ENCODE measurements at places on chromosomes 11 and 22.

DNA sequence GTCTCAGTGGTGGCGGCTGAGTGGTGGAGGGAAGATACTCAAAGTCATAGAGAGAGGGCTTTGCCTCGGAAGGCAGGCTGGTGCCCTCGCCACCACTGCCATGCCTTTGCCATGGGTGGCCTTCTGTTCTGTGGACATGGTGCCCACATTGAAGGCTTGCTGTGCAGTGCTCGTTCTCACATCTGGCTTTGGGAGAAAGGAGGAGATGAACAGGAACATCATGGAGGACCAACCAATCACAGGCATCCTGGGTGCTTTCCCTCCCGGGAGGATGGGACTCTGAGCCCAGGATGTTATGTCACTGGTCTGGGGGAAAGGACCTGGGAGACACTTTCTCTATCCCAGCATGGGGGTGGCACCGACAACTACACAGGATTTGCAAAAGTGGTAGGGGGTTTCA lies 82.3 kb upstream of the NARS2 start:
- no peak for DNase-seq

- no peak for DNase-seq
Observed at GRCh38 chr11:83895516-83895915, 609.3 kb upstream of the CCDC90B start.

DNA sequence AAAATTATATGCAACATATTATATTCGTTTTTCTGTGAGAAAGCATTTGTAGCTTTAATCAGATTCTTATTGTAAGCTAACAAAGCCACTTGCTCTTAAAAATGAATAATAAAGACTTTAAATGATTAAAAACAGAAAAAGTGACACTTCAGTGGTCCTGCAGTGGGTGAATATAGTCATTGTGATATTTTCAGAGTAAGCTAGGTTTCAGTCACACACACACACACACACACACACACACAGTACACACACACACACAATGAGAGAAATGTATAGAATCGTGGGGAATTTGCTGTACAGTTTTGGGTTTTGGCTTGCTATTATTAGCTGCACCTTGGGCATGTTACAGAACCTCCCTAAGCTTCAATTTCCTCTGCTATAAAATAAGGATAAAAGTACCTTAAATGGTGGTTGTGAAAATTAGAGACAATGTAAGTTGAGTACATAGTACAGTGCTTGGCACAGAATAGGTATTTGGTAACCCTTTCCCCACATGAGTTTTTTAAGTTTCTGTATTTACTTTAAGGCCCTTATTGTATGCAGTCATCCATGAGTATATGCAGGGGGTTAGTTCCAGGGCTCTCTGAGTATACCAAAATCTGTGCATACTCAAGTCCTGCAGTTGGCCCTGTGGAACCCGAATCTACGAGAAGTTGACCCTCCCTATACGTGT lies 39.8 kb downstream of the CSTPP1 start:
- no peak for DNase-seq

DNA sequence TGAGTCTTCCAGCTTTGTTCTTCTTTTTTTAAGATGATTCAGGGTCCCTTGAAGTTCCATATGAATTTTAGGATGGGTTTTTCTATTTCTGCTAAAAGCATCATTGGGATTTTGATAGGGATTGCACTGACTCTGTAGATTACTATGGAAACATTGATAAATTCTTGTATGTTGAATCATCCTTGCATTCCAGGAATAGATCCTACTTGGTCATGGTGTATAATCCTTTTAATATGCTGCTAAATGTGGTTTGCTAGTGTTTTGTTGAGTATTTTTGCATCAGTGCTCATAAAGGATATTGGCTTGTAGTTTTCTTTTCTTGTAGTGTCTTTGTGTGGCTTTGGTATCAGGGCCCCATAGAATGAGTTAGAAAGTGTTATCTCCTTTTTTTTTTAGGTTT lies 34.9 kb upstream of the PHOX2A start:
- DNase-seq, result no peak

DNA sequence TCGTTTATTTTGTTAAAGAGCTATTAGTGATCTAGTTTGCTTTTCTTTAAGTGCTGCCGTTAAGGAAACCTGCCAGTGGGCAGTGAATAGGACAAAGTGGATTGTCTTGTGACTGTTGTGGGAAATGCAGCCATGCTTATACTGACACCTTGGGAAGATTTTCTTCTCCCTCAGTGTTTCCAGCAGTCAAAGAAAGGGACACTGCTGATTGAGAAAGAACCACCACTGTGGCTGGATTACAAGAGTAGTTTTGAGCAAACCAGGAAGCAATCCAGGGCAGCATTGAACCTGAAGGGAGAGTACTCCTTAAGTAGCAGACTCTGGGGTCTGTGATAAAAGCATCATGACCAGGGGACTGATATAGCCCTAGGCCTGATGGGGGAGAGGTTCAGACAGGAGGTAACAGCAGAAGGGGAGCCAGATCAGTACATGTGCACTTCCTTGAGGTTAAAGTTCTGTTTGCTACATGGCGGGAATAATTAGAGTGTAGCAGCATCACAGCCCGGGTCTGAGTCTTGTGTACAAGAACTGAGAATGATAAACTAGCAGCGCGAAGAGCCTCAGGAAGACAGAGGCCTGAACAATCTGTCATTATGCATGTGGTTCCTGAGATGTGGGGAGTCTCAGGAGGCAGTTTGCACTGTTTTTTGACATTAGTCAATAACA lies 167.8 kb downstream of the C11orf91 start:
- no peak for DNase-seq

DNA sequence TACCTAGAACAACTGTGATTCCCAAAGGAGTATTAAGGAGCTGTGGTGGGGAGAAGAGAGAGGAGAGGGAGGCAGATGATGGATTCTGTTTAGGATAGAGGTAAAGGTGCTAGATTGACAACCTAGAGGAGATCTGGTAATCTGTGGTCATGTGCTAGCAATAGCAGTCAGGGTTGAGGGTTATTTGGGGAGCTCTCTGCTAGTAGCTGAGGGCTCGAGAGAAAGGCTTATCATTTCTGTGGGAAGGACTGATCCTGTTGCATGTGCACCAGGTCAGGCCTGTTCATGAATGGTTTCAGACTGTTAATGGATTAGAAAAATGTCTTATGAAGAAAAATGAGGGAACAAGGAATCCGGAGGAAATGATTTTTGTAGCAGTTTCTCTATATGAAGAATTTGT lies 63.2 kb downstream of the MTMR3 start:
- DNase-seq, result no peak

- peak; percentile 5 for DNase-seq
Observed at GRCh38 chr11:86577644-86578636, 94.5 kb downstream of the ME3 start.

GRCh38 chr11:16193897-16194381 lies 162.4 kb downstream of the SOX6 start:
- DNase-seq, result no peak

DNA sequence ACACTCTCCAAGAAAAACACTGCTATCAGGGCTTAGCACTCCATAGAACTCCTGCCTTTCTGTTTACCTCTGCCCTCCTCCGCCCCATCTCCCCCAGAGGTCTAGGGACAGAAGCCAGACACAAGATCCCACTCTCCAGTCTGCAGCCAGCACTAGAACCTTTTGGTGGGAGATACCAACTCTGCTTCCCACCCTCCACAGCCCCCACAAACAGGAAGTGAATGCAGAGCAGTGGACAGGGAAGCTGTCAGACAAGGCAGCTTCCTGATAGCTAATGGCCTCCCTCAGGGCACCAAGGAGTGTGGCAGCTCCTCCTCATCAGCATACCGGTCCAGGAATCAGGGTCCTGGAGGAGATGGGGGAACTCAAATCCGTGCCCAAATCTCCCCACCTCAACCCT lies 5.1 kb downstream of the SCN4B start:
- no peak for DNase-seq

DNA sequence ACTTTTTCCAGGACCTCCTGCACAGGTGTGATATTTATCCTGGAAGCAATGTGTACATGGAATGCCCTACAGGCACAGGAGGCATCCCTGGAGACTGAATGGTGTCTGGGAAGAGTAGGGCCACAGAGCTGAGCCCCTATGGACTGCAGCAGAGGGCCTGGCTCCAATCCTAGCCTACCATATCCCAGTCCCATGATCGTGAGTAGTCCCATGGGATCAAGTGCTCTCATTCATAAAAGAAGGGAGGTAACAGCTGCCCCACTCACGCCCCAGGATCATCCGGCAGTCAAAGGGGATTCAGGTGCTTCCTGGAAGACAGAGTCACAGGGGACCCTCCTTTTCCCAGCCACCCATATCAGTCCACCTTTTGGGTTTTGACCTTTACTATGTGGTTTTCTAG lies 24.0 kb downstream of the ANKK1 start:
- DNase-seq, result no peak

- DNase-seq, result no peak
Observed at GRCh38 chr22:27137871-27138337, 480.5 kb downstream of the MIAT start.

GRCh38 chr11:104120493-104121137 lies 43.3 kb downstream of the PDGFD start:
- DNase-seq, result no peak

DNA sequence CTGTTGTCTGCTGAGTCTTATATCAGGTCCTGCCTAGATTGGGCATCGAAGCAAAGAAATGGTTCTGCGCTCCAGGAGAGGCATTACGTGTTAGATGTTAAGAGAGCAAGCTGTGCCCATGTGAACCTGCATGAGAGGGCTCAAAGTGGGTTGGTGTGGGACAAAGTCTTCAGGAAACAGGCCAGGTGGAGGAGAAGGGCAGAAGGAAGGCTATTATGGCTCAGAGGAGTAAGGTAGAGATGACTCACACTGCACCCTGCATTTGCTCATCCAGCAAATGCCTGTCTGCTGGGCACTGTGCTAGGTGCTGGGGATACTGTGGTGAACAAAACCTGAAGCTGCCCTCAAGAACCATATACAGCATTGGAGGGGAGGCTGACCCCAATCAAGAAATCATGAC lies 5.8 kb downstream of the USP35 start:
- no peak for DNase-seq

DNA sequence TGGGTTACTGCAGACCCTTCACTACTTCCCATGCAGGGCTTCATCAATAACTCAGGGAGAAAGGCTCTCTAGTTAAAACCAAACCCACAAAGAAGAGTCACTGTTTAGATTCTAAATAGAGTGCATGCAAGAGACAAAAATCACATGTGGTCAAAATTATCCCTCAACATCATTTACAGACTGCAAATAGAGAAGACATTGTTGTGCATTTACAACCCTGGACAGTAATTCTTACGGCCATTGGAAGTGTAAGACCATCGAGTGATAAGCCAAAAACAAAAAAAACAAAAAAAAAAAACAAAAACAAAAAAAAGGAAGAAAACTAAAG lies 93.4 kb downstream of the RASSF10 start:
- no peak for DNase-seq

- DNase-seq, result no peak
Observed at GRCh38 chr11:126357055-126357962, 1.8 kb downstream of the ST3GAL4 start.

DNA sequence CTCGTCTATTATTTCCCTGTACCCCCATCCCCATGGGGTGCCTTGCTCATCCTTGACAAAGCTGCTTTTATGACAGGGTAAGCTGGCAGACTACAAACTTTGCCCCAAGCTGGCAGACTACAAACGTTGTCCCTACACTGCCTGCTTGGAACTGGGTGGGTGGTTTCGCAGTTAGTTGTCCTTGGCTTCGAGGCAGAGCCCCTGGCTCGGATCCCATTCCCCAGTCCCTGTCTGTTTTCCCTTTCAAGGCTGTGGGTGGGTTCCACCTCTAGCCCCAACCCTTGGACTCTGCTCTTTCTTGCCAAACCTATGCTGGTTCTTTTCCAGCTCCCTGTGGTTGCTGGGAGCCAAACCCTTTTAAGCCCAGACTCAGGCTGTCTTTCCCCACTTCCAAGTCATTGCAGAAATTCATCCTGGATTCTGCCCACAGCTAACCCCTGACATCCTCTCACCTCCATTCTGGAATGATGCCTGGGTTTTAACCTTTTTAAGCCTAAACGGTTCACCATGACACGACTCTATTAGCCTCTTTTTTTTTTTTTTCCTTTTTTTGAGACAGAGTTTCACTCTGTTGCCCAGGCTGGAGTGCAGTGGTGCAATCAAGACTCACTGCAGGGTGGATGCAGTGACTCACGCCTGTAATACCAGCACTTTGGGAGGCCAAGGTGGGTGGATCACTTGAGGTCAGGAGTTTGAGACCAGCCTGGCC lies 9.2 kb upstream of the RBM14 start:
- peak; percentile 84 for DNase-seq

DNA sequence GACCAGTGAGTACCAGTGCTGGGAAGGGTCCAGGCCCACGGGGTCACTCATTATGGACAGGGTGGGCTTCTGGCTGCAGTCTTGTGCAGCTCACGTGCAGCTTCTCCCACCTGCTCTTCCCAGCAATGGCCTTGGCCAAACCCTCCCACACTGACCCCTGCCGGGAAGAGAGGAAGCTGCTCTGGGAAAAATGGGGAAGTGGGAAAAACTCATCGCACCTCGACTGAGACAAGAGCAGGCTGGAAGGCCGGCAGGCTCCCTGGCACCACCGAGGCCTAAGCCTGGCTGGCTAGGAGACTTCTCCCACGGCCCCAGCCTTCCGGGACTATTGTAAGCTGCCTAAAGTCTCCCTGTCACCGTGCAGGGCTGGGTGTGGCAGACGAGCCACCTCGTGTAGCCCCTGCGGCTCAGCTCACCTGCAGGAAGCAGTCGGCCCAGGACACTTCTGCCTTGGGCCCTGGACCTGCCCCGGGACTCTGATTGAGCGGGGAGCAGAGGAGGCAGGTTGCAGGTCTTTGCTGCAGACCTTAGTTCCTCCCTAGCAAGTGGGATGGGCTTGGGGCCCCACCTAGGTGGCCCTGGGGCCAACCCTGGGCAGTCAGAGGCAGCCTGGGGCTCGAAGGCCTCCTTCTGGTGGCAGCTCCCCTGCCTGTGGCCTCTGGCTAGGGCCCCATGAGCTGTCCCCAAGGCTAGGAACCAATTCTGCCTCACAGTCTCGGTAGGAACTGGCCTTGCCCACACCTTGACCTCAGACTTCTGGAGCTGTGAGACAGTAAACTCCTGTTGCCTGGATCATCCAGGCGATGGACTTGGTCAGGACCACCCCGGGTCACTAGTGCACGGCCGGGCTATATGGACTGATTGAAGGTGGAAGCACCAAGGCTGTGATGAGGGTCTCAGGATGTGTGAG lies 23.1 kb downstream of the MRGPRG start:
- DNase-seq, result peak; percentile 64

GRCh38 chr11:84249344-84250135 lies 963.4 kb upstream of the CCDC90B start:
- DNase-seq, result no peak

- no peak for DNase-seq
Observed at GRCh38 chr22:41873391-41873790, 40.5 kb downstream of the SREBF2 start.

DNA sequence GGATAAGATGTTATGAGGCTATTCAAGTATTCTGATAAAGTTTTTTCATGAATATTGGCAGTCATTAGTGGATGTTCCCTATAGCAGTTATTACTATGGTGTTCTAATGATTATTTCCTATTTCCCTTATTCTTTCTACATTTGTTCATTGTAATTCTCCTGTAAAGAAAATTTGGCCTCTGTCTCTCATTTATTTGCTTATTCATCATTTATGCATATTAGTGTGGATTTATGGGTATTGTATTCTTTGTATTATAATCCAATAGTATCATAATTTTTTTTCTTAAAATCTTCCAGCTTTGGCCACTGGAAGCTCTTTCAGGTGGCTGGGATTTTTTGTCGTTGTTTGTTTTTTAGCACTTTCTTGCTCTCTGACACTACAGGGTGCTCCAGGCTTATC lies 47.3 kb downstream of the JAM3 start:
- no peak for DNase-seq

GRCh38 chr22:35341090-35341874 lies 39.6 kb upstream of the HMOX1 start:
- DNase-seq, result no peak

Measured in HuH-7 (cell line).